Effector CD4-positive, alpha-beta T cell (primary cell): ENCODE measurements at places on chromosomes 4 and X.

GRCh38 chr4:38482696-38483095, 181.3 kb upstream of the KLF3 start:
- DNase-seq: no peak

DNA sequence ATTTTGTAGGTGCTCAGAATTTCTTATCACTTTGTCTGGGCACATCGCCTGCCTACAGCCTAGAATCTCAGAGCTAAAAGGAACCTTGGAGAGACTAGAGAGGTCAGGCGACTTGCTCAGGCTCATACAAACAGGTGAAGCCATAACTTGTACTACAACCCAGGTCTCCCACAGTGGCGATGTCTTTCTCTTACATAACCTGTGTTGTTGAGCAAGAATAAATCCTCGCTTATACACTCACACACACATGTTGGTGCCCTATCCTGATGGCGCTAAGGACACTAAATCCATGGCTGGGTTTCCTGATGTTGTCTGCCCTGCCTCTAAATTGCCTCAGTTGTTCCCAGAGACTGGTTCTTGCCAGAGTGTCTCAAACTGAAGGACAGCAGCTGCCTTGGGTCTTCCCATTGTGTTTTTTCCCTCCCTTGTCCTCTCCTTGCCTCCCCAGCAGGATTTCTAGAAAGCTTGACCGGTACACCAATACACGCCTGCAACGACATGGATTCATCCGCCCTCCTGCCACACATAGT, 1.6 kb downstream of the TSC22D3 start:
- no peak for DNase-seq

- DNase-seq: no peak
Observed at GRCh38 chrX:40514376-40514775, 66.4 kb upstream of the ATP6AP2 start.

GRCh38 chr4:126558596-126558995, 1074.2 kb upstream of the INTU start:
- no peak for DNase-seq

DNA sequence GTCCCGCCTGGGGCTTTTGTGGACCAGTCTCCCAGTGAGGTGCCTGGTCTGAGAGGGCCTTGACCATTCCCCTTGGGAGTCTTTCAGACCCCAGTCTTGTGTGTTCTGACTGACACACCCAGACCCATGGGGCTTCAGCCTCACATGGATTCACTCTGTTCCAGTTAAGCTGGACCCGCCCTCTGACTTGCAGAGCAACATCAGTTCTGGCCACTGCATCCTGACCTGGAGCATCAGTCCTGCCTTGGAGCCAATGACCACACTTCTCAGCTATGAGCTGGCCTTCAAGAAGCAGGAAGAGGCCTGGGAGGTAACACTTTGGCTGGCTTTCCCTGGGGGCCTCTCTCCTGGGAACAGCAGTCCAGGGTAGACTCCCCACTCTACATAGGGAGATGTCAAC, 6.8 kb downstream of the IL9R start:
- DNase-seq: no peak

DNA sequence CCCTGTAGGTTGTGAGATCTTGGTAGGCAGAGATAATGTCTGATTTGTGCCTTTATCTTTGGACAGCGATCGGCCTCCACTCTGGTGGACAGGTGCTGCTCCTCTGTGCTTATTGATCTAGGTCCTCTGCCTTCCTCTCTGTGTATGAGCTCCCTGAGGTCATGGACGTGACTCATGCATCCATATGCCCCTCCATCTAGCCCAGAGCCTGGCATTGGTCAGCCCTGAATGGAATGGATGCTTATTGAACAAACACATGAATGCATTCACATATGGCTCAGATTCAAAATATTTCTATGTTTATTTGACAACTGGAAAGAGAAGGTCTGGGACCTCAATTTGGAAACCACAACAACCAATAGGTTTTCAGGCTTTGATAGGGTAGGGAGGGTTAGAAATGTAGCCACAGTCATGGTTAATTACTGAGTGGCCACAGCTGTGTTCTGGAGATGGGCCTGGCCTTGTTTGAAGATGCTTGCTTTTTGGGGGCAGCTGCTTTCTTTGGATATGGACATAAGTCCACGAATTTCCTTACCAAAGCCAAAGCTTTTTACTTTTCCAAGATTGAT, 76.2 kb downstream of the SEL1L3 start:
- DNase-seq: no peak

- no peak for DNase-seq
Observed at GRCh38 chr4:148055844-148056243, 324.0 kb downstream of the ARHGAP10 start.

DNA sequence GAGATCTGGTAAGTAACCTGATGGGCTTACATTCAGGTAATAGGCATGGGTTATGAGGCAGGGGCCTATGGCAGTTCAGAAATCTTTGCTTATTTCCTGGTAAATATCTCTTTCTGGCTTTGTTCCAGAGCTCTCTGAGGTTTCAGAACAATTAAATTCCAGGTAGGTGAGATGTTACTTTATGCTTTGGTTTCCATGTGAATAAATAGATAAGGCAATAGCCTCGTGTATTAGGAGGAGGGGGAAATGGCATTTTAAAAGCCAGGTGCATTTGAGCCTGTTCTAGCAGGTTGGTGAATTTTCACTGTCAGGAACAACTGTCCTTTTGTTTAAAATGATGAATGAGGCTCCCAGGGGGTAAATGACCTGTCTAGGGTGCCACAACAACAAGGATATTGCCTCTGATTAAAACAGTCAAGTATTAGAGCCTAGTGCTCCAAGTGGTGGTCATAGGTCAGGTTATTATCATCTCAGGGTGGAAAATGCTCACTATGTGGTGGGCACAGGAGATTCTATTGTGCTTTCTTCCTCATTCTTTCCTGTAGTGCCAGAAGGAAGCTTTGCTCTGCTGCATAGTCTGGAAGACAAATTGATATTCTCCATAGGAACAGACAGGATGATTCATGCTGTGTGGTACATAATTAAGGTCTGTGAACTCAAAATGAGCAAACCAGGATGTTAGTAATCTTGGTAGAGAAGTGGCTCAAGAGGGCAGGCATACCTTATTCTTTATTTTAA, 296.2 kb downstream of the INPP4B start:
- no peak for DNase-seq

DNA sequence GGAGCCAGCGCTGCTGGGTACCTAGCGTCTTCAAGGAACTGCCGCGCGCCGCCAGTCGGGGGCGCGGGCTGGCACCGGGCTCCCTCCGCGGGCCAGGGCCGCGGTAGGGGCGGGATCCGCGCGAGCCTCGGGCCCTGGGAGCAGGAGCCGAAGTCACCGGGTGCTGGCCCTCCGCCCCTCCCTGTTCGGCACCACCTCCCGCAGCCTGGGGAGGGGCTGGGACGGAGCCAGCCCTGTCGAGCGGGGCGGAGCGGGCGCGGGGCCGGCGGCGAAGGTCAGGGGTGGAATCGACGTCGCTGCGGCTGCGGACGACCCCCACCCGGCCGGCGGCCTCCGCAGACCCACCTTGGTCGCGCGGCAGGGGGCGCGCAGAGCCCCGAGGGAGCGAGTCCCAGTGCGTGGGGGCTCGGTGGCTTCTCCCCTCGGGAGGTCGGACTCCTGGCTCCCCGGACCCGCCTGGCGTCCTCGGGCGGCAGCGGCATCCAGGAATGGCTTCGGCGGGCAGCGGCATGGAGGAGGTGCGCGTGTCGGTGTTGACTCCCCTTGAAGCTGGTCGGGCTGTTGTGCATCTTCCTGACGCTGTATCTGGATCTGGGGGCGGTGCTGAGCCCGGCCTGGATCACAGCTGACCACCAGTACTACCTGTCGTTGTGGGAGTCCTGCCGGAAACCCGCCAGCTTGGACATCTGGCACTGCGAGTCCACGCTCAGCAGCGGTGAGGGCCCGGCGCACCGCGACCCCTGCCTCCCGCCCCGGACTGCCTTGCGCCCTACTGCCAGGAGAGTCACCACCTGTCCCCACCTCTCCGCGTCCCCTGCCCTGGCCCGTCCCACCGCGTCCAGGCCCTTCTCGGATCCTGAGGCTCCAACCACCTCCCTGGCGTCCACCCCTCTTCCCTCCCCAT, 50.5 kb upstream of the FAM47C start:
- no peak for DNase-seq

GRCh38 chr4:187887906-187888305, 107.7 kb upstream of the ZFP42 start:
- DNase-seq: no peak

DNA sequence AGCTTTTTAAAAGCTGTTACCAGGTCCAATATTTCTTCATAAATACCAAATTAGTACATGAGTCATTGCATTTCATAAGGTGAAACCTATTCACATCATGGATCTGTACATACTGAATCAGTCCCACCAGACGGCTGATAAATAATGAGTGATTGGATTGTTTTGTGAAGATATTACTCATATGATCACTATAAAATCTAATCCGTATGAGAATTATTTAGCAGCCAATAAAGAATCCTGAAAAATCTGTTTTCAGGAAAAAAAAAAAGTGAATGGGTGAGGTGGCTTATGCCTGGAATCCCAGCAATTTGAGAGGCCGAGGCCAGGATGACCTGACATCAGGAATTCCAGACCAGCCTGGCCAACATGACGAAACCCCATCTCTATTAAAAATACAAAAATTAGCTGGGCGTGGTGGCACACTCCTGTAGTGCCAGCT, 438.1 kb downstream of the INPP4B start:
- no peak for DNase-seq

DNA sequence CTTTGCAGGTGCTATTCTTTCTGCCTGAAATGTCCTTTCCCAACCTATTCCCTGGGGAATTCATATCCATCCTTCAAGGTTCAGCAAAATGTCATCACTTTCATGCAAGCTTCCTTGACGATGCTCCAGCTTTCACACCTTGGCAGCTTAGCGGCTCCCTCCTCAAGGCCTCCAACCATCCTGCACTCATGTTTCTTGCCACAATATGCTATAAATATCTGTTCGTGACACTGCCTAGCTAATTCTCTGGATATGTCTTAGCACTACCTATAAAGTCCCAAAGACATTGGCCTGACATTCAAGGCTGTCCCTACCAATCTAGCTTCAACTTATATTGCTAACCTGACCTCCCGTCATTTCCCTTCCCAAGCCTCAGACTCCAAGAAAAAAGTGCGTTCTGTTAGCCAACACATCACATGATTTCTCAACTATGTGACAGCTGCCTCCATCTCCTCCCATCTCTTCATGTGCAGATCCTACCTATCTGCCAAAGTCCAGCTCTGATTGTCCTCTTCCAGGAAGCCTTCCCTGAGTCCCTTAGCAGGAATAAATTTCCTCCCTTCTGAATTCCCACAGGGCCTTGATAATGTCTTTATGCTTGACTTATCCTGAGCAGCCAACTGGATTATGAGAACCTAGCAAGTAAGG, 359.9 kb upstream of the F9 start:
- no peak for DNase-seq

DNA sequence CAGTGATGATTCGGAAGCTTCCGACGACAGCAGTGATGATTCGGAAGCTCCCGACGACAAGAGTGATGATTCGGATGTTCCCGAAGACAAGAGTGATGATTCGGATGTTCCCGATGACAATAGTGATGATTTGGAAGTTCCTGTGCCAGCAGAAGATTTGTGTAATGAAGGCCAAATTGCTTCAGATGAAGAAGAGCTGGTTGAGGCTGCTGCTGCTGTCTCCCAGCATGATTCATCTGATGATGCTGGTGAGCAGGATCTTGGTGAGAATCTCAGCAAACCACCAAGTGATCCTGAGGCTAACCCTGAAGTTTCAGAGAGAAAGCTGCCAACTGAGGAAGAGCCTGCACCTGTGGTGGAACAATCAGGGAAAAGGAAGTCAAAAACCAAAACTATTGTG, 14.2 kb downstream of the CXCR3 start:
- no peak for DNase-seq

DNA sequence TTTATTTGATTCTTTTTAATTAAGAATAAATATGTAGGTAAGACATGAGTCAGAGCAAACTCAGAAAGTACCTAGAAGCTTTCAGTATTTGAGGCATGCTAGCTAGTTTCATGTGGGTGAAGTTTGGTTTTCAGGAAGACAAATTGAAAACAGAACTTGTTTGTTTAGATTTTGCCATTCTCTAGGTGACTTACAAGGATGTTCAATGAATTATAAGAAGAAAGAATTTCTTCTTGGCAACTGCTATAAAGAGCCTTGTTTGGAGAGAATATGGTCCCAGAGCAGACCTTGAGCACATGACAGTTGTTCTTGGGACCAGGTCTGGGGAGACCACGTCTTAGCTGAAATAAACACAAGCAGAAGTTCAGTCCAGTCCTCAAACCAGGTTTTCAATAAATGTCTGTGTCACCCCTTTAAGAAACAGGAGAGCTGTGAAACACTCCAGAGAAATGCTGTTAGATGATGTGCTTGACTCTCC, 38.0 kb upstream of the IL21 start:
- DNase-seq: no peak

GRCh38 chrX:20181598-20182329, 40.1 kb upstream of the EIF1AX start:
- DNase-seq: no peak

- DNase-seq: no peak
Observed at GRCh38 chr4:113223001-113223400, 173.5 kb downstream of the ANK2 start.

DNA sequence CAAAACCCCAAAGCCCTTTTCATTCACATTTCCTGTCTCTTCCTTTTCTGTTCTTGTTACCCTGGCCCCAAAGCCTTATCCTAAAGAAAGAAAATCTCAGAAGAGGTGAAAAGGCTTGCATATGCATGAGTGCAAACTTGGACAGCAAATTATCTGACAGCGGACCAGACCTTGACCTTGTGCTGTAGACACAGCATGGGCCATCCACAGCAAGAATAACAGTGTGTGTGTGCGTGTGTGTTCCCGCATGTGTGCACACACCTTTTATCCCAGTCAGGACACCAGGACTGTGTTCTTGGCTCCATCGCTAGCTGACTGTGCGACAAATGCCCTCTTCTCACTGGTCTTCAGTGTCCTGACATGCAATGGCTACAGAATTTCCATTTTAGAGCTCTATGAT, 35.3 kb downstream of the ZBTB49 start:
- DNase-seq: no peak

- DNase-seq: no peak
Observed at GRCh38 chr4:140426610-140427105, 790 bp downstream of the CLGN start.

- DNase-seq: no peak
Observed at GRCh38 chrX:68980906-68981616, 152.2 kb downstream of the EFNB1 start.

DNA sequence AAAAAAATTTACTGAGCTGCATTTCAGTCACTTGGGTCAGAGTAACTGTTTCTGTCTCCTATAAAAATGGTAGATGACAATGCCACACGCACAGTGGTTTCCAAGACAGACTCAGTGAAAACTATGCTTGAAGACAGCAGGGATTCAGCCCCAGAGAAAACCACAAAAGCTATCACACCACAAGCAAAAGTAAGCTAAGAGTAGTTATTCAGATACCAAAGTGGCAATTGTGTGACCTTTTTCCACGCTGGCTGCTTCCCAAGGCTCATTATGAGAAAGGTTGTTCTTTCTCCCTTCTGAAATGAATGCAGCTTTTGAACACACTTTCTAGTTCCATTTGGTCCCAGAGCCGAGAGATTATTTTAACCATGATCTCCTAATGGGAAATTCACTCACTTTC, 46.4 kb upstream of the GPM6B start:
- DNase-seq: no peak

GRCh38 chrX:19625612-19626011, 110.3 kb upstream of the MAP3K15 start:
- no peak for DNase-seq

- DNase-seq: no peak
Observed at GRCh38 chrX:12986886-12987285, 12.0 kb downstream of the TMSB4X start.
